Hypothalamus (tissue), 51 donors: ENCODE measurements at places on chromosomes 5 and 9.

DNA sequence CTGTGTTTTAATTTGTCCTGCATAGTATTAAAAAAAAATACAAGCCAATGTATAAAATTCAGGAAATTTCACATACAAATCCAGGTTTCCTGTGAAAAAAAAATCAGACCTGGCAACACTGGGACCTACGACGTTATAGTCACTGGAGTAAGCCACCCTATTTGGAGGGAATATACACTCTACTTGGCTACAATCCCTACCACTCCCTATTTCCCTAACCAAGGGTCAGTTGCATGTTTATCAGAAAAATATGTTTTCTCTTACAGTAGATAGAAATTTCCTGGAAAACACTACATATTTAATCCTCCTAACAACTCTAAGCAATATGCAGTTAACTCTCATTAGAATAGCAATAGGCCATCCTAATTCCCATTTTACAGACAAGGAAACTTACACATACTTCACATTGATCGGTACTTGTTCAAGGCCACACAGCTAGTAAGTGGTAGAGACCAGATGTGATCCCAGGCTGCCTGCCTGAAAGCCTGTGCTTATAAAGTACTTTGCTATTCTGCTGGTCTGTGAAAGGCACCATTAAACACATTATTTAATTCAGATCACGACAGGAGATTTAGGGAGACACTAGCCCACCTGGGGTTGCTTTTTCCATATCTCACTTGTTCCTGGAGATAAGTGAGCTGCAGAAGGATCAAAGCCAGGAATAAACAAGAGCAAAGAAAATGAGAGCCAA lies 70.8 kb downstream of the MFAP3 start:
- DNase-seq, result no peak

- DNase-seq, result no peak
Measured at GRCh38 chr9:137286975-137287383, 9.5 kb downstream of the TOR4A start.

GRCh38 chr5:53569453-53569852 lies 9.0 kb downstream of the NDUFS4 start:
- DNase-seq, result no peak

- DNase-seq, result no peak
Measured at GRCh38 chr5:79008362-79008761, 23.3 kb upstream of the ARSB start.

GRCh38 chr5:180441564-180442051 lies 52.6 kb upstream of the CNOT6 start:
- no peak for DNase-seq

DNA sequence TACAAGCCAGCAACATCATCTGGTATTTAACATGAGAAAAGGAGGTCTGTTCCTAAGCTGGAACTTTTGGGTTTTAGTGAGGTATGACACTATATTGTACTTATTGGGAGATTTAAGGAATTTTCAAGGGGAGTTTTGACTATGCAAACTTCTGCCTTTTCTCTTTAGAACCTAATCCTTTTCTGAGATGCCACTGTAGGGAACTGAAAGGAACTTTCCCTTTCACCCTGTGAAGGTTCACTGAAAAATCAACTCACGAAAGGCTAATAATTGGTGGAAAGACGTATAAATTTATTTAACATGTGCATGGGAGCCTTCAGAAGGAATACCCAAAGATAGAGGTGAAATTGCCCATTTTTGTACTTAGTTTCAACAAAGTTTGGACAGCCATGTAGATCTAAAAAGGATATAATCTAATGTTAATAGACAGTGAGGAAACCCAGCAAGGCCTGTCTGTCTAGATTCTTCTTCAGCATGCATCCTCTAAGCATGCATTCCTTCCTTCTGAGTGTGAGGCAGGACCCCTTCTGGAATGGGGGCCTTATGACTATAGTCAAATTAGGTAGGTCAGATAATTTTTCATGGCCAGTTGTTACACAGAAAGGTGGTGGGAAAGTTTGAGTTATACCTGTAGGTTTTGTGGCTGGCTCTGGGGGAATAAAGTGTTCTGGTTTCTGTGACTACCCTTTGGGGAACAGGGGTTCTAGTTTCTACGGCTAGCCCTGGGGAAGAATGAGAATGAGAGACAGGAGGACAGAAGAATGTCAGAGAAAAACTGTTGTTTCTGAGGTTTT lies 200.3 kb downstream of the C9orf152 start:
- no peak for DNase-seq

GRCh38 chr9:85158512-85158911 lies 489.0 kb downstream of the NTRK2 start:
- DNase-seq, result no peak

DNA sequence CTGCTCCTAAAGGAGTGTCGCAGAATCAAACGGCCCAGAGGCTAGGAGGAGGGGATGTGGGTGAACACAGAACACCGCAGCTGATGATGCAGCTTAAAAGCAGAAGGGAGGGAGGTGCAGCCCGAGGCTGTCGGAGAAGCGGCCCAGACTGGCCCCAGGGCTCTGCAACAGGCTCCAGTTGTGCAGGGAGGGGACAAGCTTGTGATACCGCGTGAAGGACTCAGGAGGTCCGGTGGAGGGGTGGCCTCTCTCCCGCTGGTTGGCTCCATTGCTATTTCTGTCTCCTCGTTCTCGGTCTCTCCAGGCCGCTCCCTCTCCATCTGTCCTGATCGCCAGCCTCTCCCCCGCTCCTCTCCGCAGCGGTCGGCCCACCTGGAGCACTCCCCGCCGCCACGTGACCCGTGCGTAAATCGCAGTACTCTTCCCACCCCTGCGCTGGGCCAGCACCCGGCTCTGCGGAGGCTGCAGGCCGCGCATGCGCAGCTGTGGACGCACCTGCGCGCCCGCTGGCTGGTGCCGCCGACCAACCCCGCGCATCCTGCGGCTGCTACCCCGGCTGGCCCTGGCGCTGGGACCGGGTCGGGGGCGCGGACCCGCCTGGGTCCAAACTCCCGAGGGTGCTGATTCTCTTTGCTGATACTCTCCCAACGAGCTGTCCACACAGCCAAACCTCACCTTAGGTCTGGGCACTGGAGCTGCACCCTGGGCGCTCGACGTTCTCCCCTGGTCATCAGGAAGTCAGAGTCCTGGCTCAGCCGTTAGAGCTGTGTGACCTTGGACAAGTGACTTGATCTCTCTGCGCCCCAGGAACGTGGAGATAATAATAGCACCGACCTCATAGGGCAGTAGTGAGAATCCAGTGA lies 3.7 kb upstream of the STXBP1 start:
- DNase-seq, result peak; percentile 18

- no peak for DNase-seq
Measured at GRCh38 chr9:26132746-26133312, 454.6 kb upstream of the TUSC1 start.

- DNase-seq, result no peak
Measured at GRCh38 chr5:111935835-111936234, 178.8 kb upstream of the NREP start.

DNA sequence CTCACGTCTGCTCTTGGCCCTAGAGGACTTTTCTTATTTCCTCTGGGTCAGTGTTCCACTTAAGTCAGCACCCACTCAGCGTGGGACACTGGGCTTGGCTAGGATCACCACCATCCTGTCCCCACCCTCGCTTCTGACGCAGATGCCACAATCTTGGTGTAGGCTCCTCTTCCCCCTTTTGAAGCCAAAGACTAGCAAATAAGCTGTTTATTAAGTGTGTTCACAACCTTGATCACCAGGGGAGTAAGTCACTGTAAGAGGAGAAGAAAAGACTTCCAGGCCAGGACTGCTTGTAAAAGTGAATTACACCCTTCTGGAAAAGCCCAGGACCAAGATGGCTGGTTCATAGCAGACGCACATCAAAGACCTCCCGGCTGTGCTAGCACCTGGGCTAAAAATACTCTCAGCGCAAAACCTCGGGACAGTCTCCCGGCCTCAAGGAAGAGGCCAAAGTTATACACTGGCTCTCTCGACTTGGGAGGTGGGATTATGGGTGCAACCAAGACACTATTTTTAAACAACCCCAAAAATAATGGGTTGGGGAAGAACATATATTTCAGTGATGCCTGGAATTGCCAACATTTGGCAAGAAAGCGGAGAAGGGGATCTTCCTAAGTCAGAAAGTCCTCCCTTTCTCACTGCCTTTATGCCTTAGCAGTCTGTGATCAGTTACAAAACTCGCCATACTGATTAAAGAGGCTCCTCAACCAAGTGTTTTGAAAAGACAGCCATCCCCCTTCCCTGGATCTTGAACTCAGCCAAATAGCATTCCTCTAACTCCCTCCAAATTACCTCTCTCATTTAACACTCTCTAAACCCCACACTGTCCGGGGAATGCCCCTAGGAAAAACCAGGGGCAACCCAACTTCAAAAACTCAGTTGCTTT lies 69.4 kb downstream of the RAPGEF1 start:
- DNase-seq, result no peak

- DNase-seq, result no peak
Measured at GRCh38 chr9:94057918-94058317, 26.3 kb upstream of the PTPDC1 start.

GRCh38 chr5:172005708-172006320 lies 624 bp downstream of the FBXW11 start:
- no peak for DNase-seq

DNA sequence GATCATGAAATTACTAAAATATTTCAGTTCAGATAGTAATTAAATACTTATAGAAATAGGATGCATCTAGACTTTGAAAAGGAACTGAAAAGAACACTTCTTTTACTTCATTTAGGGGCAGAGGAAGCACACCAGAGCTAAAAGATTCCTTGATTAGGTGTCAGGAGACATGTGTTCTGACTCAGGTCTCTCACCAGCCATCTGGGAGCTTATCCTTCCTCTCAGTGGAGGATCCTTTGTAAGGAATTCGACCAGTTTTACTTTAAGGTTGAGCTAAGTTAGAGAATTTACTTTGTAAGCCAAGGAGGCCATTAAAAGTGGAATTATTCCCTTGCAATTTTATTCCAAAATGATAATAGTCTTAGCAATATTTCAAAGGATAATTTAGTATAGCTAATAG lies 16.7 kb downstream of the VCAN start:
- no peak for DNase-seq

DNA sequence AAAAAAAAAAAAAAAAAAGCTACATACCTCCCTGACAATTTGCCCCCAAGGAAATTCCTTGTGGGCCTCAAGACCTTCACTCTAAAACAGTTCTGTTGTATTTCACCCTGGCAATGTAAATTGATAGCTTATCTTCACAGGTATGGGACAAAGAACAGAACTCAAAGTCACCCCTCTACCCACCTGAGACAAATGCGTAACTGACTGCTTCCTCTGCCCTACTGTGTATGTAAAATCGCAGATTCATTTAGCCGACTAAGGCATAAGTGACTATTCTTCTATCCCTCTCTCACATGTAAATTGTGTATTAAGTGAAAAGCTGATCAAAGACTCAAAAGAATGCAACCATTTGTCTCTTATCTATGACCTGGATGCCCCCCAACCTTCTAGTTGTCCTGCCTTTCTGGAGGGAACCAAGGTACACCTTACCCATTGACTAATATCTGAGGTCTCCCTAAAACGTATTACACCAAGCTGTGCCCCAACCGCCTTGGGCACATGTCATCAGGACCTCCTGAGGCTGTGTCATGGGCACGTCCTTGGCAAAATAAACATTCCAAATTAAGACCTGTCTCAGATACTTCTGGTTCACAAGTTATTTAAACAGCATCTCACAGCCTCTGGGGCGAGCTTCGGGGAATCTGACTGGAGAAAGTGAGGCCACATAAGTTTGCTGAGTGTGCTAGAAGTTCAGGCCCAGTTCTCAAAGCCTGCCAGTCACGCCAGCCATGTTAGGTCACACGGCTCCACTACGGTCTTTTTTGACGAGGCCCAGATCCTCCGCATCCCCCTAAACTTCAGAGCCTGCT lies 954 bp downstream of the TBCA start:
- DNase-seq, result peak; percentile 30

- no peak for DNase-seq
Measured at GRCh38 chr9:33860200-33860871, 43.4 kb downstream of the UBE2R2 start.

GRCh38 chr9:84206801-84207370 lies 133.7 kb downstream of the SLC28A3 start:
- no peak for DNase-seq

DNA sequence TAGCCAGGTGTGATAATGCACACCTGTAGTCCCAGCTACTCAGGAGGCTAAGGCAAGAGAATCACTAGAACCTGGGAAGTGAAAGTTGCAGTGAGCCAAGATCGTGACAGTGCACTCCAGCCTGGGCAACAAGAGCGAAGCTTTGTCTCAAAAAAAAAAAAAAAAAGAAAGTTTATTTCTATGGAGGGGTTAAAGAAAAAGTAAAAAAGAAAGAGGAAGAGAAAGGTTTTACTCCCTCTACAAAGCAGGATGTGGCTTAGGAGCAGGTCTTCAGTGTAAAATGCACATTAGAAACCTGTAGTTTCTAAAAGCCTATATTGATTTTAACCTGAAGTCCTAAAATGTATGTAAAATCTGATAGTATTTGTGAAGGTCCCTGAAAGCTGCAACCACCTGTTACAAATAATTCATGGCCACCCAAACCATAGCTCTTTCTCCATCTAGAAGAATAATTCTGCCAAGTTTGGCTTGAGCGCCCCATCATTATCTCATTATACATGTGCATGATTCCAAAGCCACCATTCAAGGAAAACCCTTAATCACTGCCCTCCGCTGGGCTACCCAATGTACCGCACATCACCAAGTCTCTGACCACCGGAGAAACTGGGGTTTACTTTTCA lies 3.4 kb downstream of the FNBP1 start:
- no peak for DNase-seq

GRCh38 chr5:146071171-146071570 lies 34.2 kb downstream of the PLAC8L1 start:
- DNase-seq, result no peak

DNA sequence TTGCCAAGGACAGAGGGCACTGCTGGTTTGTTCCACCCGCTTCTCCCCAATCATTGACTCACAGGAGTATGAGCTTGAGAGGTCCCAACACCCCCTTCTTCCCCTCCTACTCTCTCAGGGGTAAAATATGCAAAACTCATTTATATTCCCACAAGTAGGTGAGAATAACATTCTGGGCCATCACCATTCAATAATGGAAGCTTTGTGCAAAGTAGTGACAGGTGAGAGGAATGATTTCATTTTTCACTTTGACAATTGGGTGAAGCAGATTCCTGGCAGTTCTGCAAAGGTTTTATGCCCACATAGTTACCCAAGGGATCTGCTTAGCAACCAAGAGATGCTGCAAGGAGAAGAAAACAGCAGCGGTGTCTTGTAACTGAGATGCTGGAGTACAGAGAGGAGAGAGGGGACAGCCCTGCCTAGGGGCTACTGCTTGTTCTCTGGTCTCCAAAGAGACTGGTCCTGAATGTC lies 137.6 kb downstream of the CMYA5 start:
- no peak for DNase-seq

GRCh38 chr9:98652741-98653140 lies 56.0 kb downstream of the GABBR2 start:
- no peak for DNase-seq

GRCh38 chr5:24491490-24491889 lies 153.3 kb downstream of the CDH10 start:
- no peak for DNase-seq

DNA sequence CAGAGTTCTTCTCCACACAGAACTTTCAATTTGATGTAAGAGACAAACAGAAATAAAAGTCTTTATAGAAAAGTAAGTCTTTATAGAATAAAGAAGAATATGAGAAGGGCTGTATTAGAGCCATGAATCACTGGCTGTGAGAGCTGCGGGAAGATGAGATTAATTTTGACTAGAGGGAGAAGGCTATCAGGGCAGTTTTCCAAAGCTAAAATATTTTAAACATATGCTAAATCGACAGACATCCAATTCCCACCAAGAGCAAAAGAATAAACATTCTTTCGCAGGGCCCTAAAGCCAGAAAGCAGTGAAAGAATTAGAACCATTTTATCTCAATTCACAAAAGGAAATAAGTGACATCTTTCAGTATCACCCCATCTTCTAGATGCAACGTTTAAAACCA lies 208.3 kb upstream of the MAP3K1 start:
- DNase-seq, result no peak
